Inflammatory macrophage treated with lipopolysaccharide for 1 hour (primary cell): ENCODE measurements at places on chromosomes 5 and 9.

- DNase-seq, result no peak
Measured at GRCh38 chr5:2607598-2607997, 143.9 kb downstream of the IRX2 start.

- no peak for DNase-seq
Measured at GRCh38 chr5:83107692-83108420, 30.5 kb downstream of the XRCC4 start.

DNA sequence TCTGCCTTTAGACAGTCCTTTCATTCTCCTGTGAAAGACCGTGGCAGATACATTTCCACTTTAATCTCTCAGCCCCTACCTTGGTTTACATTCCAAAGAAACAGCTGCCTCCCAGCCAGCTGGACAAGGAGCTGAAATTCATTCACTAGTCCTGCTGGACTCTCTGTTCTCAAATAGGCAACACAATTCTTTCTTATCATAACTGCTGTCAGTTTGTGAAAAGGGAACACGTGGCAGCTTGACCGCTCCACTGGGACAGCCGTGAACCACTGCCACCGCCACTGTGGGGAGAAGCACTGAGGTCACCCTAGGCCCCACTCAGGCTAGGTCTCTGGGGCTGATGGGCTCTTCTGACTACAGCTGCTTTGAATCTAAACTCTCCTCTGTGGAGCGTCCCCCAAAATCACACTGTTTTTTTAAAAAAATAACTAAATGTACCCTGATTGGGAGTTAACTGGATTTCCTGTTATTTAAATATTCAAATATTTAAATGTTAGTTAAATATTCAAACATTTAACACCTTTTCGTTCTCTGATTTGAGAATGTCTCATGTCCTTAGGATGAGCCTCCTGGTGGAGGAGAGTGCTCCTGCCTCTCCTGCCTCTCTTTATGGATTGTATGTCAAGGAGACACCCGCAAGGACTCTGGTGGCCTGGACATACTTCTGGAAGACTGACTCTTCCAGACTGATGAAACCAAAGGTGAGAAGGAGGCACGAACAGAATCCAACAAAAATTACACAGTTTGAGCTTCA, 120.1 kb downstream of the BOD1 start:
- no peak for DNase-seq

DNA sequence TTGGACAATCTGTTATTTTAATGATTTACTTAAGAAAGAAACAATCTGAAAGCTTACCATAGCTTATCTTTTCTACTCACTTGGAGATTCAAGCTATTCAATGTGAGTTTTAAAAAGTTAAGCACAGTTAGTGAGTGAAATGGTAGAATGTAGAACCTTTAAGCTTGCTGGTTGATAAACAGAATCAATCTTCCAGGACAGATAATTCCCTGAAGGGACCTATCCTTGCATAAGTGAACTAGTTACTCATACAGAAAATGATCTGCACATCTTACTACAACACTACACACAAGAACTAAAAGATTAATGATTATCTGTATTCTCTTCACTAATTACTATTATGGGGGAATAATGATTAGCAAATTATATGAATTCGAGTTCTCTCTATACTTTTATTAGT, 165.6 kb downstream of the PALM2AKAP2 start:
- DNase-seq, result no peak

DNA sequence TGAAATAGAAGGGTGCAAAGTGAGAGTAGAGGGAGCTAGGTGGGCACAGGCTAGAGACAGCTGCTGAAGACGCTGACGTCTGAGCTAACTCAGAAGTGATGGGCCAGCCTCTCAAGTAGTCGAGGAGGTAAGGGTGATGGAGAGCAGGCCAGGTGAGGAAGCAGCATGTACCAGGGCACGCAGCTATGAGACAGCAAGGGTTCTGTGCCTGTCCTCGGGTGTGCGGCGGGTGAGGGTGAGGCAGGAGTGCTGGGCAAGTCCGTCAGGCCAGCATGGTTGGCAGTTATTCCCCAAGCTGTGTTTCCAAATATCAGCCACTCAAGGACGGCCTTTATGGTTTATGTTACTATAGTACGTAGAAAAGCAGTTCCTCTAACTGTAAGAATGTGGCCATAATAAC, 6.2 kb downstream of the RMND5B start:
- DNase-seq, result no peak

GRCh38 chr9:131769361-131769760, 29.5 kb upstream of the RAPGEF1 start:
- no peak for DNase-seq

DNA sequence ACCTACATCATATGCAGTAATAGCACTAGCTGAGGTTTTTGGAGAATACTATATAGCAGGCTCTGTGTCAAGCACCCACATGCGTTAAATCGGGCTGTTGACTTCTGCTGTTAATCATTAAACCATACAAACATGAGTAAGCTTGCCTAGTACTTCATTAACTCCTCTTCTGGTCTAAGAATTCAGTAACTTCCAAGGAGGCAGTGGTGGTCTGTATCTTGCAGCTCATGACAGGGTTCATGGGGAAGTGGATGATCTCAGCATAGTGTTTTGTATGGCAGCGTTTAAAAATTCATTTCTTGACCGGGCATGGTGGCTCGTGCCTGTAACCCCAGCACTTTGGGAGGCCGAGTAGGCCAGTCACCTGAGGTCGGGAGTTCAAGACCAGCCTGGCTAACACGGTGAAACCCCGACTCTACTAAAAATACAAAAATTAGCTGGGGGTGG, at the start of gene HAVCR1:
TSS of gene HAVCR1 (minus strand) at position 24 of the 447 bp plus-strand sequence. CDS start 1,173 bp downstream, outside the sequence.
- no peak for DNase-seq

DNA sequence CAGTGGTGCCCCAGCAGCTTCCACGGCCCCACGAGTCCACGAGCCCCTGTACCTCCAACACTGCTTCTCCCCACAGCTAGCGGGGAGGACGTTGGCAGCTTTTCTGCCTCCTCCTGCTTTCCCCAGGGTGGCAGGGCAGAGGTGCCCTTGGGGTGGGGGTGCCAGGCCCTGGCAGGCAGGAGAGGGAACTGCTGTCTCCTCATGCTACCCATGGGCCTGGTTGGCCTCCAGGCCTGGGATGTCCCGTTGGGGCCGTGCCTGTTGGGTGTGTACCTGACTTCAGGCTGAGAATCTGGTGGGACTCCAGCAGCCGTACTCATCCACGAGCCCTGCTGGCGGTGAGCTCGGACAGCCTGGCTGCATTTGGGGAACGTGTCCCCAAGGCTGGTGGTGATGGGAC, 27.3 kb downstream of the RXRA start:
- DNase-seq, result no peak

- DNase-seq, result peak; percentile 42
Measured at GRCh38 chr9:136255166-136255538, 9.5 kb upstream of the QSOX2 start.

DNA sequence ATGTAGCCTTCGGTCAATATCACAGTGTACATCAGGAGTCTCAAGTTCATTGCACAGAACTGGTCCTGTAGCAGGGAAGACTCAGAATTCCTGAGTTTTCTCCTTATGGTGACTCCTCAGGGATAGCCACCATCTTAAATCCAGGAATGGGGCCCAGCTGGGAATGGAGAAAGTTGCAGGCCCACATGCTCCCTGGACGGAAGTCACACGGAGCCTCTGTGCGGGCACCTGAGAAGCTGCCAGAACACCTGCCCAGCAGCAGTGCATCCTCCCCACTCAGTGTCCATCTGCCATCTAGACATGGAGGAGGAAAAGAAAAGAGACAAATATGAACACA, 133.9 kb downstream of the SUSD1 start:
- no peak for DNase-seq

GRCh38 chr9:126514037-126514821, 99.5 kb upstream of the LMX1B start:
- peak; percentile 71 for DNase-seq

- no peak for DNase-seq
Measured at GRCh38 chr5:74072646-74073045, 446.6 kb downstream of the ARHGEF28 start.

- no peak for DNase-seq
Measured at GRCh38 chr9:1085086-1085485, 34.9 kb downstream of the DMRT2 start.

DNA sequence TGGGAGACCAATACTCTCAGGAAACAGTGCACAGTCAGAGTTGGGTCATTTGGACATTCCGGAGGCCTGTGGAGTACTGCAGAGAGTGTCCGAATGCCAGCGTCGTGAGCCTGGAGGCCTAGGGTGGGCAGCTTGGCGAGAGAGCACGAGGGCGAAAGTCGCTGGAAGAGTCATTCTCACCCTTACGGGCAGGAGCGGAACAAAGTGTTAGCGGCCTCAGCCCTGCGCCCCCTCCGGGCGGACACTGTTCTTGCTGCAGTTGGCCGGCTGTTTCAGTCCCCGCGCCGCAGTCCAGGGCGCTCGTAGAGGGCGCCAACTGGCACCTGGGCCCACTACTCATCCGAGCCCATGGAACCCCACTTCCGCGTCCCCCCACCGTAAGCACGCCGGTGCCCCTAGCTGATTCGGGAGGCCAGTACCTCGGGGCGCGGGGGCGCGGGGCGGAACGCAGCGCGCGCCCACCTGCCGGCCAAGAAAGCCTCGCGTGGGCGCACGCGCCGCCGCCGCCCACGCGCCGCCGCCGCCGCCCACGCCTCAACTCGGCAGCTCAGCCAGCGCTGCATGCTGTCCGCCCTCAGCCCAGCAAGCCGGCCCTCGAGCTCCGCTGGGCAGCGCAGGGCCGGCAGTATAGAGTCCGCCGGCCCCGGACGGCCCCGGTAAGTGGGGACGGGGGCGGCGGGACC, 99.7 kb upstream of the CCL21 start:
- peak; percentile 14 for DNase-seq

- DNase-seq, result no peak
Measured at GRCh38 chr5:151596828-151597539, 5.9 kb upstream of the FAT2 start.

GRCh38 chr9:8859416-8859815, 1059.8 kb upstream of the DMAC1 start:
- no peak for DNase-seq

DNA sequence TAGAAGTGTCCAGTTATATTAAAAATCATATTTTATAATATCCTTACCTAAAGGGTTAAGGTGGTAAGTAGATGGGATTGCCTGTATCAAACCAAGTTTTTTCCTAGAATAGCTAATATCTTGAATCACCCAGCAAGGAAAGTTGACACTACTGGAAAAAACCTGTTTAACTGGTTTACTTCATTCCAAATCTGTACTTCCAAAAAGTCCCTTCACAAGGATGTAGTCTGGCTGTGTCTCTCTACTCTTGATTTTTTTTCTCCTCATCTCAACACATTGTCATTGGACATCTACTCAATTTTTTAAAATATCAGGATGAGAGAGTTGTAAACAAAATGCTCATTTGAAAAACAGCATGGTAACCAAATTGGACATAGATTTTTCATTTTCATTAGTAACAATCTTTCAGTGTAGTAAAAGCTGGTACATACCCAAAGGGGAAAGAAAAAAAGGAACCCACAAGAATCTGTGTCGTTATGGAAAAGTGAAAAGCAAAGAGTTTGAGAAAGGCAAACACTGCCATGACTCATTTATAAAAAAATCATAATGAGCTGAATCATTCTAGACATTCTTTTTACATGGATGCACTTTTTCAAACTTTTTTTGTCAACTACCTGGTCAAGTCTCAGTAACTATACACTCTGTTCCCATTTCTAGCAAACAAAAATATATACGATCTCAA, 173.5 kb downstream of the GLIS3 start:
- peak; percentile 41 for DNase-seq

DNA sequence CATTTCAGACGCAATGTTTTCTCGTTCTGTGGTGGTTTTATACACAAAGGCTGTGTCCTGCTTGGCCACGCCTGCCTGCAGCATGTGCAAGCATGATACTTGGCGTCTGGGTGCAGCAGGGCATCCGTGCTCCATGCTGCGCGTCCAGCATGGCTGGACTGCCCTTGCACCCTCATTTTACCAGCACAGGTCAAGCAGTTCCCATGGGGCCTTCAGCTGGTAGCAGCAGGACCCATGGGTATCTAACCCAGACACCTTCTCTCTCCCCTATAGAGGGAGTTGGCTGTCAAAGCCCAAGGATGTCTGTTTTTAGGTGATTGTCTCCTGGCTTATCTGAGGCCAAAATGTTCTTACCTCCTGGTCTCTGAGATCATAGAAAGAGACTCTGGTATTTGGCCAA, 158.3 kb upstream of the PITX1 start:
- DNase-seq, result no peak

GRCh38 chr9:98031935-98032334, 24.6 kb upstream of the NANS start:
- DNase-seq, result no peak

DNA sequence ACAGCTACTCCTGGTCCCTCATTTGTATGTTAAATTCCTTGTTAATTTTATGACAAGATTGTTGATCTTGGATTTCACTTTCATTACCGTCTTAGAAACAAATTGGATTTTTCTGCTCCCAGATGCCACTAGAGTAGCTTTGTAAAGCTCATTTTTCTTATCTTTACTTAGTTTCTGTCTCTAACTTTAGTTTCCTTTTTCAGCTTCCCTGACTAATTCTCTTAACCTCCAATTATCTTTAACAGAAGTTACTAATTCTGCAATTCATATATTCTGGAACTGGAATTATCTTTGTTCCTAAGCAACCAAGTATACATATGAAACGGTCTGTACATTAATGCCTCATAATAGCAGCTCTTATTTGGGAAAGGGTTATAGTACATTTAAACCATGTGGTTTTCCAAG, 16.7 kb downstream of the ITGA1 start:
- no peak for DNase-seq

- DNase-seq, result no peak
Measured at GRCh38 chr5:173055722-173055982, 500 bp upstream of the CREBRF start.

DNA sequence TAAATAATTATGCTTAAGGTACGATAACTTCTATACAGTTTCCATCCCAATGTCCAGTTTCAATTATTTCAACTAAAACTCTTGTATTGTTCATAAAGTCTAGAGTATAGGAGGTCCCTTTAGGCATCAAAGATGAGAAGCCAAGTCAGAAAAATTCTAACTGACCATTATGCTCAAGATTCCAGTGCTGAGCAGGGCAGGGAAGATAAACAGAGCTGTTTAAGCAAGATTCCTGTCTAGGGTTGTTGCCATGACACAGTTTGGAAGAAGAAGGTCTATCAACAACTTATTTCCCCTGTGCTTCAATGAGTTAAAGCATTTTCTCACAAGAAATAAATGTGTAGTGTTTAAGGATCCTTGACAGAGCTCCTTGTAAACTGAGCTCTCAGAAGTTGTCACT, 48.9 kb upstream of the MTAP start:
- no peak for DNase-seq

GRCh38 chr5:5026409-5026785, 113.7 kb upstream of the ADAMTS16 start:
- DNase-seq, result no peak

- DNase-seq, result no peak
Measured at GRCh38 chr5:115813719-115814118, 2.7 kb downstream of the CDO1 start.
